Aorta (tissue), 5 donors: ENCODE measurements at places on chromosomes 1 and 21. TPM values are rescaled to one million over a fixed set of nuclear protein-coding genes. Genes with fewer than 3 reads are reported as not detected.

DNA sequence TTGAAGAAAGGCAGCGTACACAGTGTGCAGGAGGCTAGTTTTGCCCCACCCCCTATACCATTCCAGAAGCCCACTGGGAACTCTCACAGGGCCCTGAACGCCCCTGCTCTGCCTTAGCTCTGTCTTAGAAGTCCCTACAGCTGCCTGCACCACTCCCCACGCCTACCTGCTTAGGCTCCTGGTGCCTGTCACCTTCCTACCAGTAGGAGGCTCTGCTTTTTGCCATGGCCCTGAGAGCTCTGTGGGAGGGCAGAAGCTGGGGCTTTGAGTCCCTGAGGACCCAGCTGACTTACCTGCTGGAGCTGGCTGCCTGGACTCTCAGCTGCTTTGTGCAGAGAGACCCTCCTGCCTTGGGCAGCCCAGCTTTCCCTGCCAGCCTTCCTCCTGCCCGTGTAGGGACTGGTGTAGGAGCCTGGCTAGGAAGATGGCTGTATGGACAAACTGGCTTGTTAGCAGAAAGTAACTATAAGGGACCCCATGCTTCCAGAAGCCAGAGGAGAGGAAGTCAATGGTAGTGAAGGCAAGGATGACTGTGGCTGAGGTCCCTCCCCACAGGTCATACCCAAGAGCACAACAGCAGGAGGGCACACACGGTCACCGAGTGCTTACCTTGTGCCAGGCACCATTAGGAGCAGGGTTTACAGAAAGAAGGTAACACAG lies 9.8 kb upstream of the CELSR2 start:
- no peaks in the 10 kb centered on the region for H3K36me3 ChIP-seq
- no peaks in the 10 kb centered on the region for H3K4me1 ChIP-seq
- H3K27me3 ChIP-seq: no peaks in the 10 kb centered on the region
- no peak for DNase-seq

DNA sequence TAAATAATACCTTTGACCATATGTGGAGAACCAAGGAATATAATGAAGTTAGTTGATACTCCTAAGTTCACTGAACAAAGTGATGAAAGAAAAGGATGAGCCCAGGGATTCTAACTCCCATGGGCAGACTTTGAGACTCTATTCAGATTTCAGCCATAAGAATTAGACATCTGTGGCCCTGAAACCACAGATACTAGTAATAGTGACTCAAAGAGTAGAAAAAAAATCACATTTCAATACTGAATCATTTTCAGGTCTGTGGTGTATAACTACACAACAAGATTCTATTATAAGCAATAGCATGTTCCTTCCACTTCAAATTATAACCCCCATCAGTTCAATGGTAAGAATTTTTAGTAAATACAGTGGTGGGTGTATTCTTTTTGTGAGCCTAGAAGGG lies 16.4 kb upstream of the F13B start:
- H3K4me1 ChIP-seq: no peaks in the 10 kb centered on the region
- H3K27me3 ChIP-seq: no peaks in the 10 kb centered on the region
- H3K4me3 ChIP-seq: no peak overlapping the region
- no peaks in the 10 kb centered on the region for H3K36me3 ChIP-seq
- no peak overlapping the region for H3K27ac ChIP-seq
- no peak for DNase-seq

Gene KRTAP19-3
- total RNA-seq: not detected

- no peaks in the 10 kb centered on the region for H3K27me3 ChIP-seq
- no peaks in the 10 kb centered on the region for H3K4me1 ChIP-seq
- H3K27ac ChIP-seq: no peak overlapping the region
- peak overlapping the region; percentile 10 for H3K4me3 ChIP-seq
- peak; percentile 68 for DNase-seq
- no peaks in the 10 kb centered on the region for H3K36me3 ChIP-seq
Measured at GRCh38 chr1:227886993-227887696, 60.6 kb downstream of the WNT9A start.

Gene NECTIN4
- total RNA-seq: 0.26 TPM

DNA sequence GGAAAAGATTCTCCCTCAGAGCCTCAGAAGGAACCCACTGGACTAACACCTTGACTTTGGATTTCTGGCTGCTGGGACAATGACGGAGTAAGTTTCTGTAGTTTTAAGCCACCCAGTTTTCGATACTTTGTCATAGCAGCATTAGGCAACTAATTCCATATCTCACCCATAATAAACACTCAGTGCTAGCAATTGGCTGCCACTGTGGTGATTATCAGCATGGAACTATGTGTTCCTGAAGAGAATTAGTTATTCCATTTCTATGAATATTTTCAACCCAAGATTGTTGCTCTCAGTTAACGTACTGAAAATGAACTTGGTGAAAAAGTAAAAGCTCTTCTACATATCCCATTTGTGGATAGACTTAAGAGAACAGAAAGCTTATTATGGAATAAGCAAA lies 299.3 kb downstream of the DISC1 start:
- DNase-seq: no peak
- H3K27ac ChIP-seq: no peak overlapping the region
- H3K36me3 ChIP-seq: no peaks in the 10 kb centered on the region
- H3K27me3 ChIP-seq: no peaks in the 10 kb centered on the region
- H3K4me1 ChIP-seq: peaks cover 2% of the 10 kb centered on the region

GRCh38 chr1:161499099-161500039 lies 5.9 kb upstream of the FCGR2A start:
- no peaks in the 10 kb centered on the region for H3K27me3 ChIP-seq
- DNase-seq: no peak

DNA sequence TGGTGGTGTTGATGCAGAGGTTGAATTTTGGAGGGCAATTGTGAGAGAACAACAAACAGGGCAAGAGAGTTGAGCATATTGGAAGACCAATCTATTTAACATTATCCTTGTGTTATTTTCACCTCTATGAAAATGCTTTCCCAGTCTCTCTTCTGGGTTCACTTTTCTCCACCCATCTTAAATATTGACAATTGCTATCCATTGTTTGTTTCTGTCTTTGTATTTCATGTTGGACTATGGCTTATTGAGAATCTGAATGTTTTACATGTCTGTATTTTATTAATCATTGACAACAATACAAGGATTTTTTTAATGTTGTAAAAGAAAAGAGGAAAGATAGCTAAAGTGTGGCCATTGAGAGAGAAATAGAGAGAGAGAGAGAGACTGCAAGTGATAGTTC lies 1121.5 kb downstream of the BRINP3 start:
- H3K27ac ChIP-seq: no peak overlapping the region
- DNase-seq: no peak
- H3K36me3 ChIP-seq: no peaks in the 10 kb centered on the region
- no peaks in the 10 kb centered on the region for H3K4me1 ChIP-seq
- no peaks in the 10 kb centered on the region for H3K27me3 ChIP-seq

GRCh38 chr1:20521960-20522861 lies 14.3 kb upstream of the MUL1 start:
- no peak overlapping the region for H3K27ac ChIP-seq
- no peaks in the 10 kb centered on the region for H3K36me3 ChIP-seq
- H3K4me3 ChIP-seq: no peak overlapping the region

Gene KIF26B
- 0.48 TPM for total RNA-seq
